ENCODE measurements at places on chromosomes 13 and 19. TPM values are rescaled to one million over a fixed set of nuclear protein-coding genes. Genes with fewer than 3 reads are reported as not detected.

DNA sequence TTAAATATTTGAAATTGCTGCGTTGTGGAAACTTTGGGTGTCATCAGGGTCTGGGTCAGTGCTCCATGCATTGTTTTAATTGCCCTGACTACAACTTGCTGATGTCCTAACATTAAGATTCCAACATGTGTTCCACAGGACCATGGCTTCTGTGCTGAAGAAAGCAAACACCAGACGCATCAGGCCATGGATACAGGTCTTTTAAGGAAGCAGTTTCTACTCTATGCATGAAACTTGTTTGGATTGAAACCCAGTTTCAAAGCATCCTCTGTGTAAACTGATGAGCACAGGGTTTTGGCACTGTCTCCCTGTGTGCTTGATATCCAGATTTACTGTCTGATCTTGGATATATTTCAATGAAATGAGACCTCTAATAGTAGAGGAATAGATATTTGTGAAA lies 328.4 kb upstream of the SLC10A2 start:
- no peak for DNase-seq

- DNase-seq, result peak; percentile 17
These were observed 502.7 kb downstream of the UQCRFS1 start for GRCh38 chr19:28710278-28710677.

GRCh38 chr13:84896128-84896527 lies 903.1 kb downstream of the SLITRK6 start:
- peak; percentile 1 for DNase-seq

GRCh38 chr13:51998723-51999509 lies 12.3 kb downstream of the ATP7B start:
- no peak for DNase-seq

DNA sequence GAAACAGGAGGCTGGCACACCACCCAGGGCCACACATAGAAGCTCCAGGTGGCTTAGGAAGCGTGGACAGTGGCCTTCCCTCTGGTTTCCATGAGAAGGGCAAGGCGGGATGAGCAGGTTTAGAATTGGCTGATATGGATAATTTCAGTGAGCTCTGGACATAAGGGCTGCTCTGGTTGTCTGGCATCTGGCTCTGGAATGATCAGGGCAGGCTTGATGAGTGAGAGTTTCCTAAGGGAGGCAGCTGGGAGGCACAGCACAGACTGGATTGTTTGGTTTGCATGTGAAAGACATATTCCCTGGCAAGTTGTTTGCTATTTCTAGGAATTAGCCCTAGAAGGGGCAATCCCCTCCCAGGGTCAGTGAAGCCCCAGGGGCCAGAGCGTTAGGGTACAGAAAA lies 129.5 kb downstream of the ATP8A2 start:
- no peak for DNase-seq

DNA sequence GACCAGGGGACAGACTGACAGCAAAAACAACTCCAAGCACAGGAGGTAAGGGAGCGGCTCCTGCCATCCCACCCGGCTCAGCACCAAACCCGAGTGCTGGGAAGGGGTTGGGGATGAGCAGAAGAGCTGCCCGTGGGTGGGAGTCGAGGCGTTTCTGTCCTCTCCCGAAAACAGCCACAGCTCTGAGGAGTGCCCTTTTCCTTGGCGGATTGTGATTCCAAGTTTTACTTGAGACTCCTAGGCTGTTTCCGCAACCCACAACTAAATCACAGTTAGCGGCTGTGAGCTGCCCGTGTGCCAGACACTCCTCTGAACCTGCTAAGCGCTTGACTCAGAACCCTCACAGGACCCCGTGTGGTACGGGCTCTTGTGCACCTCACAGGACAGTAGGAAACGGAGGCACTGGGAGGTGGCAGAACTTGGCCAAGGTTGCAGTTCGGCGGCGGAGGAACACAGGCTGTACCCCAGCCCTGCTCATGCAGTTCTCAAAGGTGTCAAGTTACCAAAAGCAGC lies 21.4 kb downstream of the CFAP97D2 start:
- DNase-seq, result no peak

- DNase-seq, result no peak
These were observed 11.9 kb downstream of the NFKBID start for GRCh38 chr19:35888398-35888797.

CYSLTR2 gene
- 0.11 TPM for total RNA-seq

ACER1 gene
- total RNA-seq, result not detected

- DNase-seq, result no peak
These were observed 14.7 kb downstream of the TLE5 start for GRCh38 chr19:3047496-3048189.

DNA sequence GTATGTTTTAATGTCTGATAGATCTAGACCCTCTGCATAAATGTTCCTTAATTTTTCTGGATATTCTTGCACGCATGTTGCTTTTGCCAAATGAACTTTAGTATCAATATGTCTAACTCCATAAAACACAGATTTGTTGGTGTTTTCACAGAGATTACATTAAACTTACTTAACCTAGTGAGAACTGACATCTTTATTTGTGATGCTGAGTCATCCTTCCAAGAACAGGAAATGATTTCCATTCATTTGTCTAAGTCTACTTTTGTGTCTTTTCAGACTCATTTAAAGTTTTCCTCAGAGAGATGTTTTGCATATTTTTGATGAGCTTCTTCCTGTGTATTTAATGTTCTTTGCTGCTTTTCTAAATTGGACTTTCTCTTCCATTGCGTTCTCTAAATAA lies 184.0 kb downstream of the SLC7A1 start:
- no peak for DNase-seq

DNA sequence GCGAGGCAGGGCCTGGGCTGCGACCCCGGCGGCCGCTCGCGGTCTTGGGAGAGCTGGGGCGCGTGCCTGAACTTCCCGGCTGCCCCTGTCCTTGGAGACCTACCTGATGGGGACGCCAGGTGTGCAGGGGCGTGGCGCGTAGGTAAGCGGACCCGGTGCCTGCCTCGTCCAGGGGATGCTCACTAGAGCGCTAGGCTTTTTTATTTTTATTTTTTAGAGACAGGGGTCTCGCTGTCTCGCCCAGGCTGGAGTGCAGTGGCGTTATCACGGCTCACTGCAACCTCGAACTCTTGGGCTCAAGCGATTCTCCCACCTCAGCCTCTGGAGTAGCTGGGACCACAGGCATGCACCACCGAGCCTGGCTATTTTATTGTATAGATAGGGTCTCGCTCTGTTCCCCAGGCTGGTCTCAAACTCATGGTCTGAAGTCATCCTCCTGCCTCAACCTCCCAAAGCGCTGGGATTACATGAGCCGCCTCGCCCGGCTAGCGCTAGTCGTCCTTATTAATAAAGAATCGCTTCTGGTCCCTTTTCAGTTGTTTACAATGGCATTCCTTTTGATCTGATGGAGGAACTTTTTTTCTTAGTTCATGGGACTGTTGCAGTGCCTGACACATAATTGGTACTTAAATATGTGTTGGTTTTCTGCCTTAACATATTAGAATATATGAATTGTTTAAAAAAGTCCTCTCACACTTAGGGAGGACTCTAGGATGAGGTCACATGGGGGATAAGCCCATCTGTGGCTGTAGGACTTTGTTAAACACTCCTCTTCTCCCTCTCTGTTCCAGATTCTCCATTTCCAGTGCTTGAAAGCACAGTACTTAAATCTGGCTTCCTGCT lies 812 bp downstream of the DPY19L3 start:
- DNase-seq, result no peak

- DNase-seq, result no peak
These were observed 18.5 kb downstream of the RNASEH2B start for GRCh38 chr13:50928102-50928501.

DNA sequence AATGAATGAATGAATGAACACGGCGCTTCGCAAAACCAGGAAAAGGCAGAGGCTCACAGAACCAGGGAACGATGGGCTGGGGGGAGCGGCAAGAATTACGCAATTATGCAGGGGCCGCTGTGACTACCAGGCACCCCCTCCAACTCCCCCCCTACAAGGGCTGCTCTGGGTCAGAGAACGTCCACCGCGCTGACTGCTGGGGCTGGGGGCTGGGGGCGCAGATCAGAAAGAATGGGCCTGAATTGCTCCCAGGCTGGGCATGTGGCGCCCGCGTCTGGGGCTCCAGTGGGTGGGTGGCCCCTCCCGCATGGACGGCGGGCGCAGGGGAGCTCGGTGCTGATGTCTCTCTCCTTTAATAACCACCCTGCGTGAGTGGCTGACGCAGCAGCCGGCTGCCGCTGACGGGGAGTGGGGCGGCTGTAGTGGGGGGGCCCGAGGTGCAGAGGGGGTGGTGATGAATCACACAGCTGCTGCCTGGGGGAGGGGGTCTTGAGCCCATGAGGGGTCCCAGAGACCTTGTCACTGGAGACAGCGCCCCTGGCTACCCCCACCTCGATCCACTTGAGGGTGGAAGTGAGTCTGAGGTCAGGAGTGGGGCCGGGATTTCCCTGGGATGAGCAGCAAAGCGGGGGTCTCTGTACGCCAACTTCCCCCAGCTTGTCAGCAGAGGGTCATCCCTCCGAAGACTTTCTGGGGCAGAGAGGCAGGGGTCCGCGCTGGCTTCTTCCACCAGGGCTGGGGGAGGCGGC lies 1.5 kb upstream of the CIRBP start:
- no peak for DNase-seq

DNA sequence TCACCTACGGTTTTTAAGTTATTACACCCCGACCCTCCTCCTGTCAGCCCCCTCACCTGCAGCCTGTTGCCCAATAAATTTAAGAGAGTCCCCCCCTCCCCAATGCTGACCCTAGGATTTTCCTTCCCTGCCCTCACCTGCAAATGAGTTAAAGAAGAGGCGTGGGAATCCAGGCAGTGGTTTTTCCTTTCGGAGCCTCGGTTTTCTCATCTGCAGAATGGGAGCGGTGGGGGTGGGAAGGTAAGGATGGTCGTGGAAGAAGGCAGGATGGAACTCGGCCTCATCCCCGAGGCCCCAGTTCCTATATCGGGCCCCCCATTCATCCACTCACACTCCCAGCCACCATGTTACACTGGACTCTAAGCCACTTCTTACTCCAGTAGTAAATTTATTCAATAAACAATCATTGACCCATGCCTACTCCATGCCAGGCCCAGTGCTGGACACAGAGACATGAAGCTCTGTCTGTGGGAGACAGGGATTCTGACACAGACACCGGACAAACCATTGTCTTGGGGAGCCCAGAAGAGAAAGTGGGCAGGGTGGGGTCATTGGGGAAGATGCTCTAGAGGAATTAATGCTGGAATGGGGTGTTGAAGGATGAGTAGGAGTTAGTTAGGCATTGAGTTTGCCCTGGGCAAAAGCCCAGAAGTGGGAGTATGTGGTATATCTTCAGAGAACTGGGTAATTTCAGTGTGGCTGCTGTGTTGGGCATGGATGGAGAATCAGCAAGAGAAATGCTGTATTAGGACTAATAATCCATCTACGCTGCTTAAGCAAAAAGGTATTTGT lies 19.2 kb downstream of the CKM start:
- DNase-seq, result no peak

- no peak for DNase-seq
These were observed 25.6 kb upstream of the ZNF681 start for GRCh38 chr19:23784274-23784673.

RNU6-9 gene
- not detected for total RNA-seq

- no peak for DNase-seq
These were observed 60.3 kb upstream of the CLDN10 start for GRCh38 chr13:95492044-95492801.

- DNase-seq, result no peak
These were observed 45.3 kb downstream of the ACTN4 start for GRCh38 chr19:38692458-38693379.

ONECUT3 gene
- total RNA-seq, result not detected

GRCh38 chr19:19232261-19232721 lies 20.5 kb downstream of the NCAN start:
- no peak for DNase-seq

GRCh38 chr19:51761696-51762095 lies 716 bp downstream of the FPR2 start:
- no peak for DNase-seq

GRCh38 chr13:109738298-109738746 lies 48.1 kb downstream of the IRS2 start:
- DNase-seq, result no peak

- DNase-seq, result no peak
These were observed 9.2 kb upstream of the ZNF761 start for GRCh38 chr19:53422551-53422950.

CRLF1 gene
- not detected for total RNA-seq

DNA sequence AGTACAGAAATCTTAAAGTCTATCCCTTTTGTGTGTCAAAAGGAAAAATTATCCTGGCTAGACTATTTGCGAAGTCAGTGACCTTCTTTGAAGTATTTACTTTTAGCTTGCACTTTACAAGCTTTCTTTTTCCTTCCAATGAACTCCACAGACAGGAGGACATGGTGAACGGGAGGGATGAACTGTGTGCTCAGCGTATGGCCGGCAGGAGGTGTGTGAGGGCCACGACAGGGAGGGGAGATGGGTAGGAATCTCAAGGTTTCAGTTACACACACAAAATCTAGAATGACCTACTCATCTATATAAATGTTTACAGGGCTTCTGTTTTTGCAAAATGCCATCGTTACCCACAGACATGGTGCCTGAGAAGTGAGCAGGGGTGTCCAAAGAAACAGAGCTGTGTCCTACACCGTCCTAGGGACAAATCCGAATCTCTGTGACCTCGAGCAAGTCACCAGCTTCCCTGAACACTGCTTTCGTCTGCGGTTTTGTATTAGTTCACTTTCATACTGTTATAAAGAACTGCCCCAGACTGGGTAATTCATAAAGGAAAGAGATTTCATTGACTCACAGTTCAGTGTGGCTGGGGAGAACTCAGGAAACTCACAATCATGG lies 537.2 kb downstream of the LIG4 start:
- DNase-seq, result no peak

GRCh38 chr13:48535766-48536165 lies 2.9 kb upstream of the RCBTB2 start:
- DNase-seq, result no peak

DNA sequence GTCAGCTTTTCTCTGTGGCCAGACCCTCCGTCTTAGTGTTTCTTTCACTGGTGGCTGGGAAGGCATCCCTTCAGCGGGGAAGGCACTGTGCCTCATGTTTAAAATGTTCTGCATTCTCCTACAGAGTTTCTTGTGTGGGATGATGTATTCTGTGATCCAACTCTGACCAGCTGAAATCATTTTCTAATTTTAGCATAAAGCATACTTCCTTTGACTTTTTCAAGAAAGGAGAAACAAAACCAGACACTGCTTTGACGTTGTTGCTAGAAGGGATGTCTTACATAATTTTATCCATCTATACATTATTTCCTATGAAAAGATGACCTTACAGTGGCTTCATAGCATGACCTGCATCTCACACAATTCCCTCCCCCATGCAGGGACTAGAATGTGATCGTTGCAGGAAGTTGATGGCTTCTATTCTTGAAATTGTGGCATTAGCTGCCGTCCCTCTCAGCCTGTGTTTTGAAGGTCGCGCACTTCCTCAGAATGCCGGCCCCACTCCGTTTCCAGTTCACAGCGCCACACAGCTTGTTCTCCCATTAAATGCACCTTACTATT lies 38.6 kb upstream of the TEX29 start:
- DNase-seq, result no peak

DNA sequence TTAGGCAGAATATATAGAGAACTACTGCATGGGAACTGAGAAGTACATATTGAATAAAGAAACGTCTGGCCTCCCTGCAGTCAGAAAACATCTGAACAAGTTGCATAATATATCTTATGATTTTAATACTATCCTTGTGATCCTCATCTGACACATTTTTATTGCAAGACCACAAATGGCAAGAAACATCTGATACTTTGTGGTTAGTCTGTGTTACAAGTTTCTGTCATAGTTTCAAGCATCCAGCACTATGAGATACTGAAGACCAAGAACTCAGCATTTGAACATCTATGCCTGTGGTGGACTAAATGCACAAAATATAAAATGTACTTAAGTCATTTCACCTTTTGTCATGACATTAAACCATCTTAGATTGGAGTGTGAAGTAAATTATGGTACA lies 1175.8 kb upstream of the MIR17HG start:
- no peak for DNase-seq

GRCh38 chr19:8336072-8336569 lies 6.9 kb downstream of the KANK3 start:
- DNase-seq, result no peak
